ENCODE measurements at places on chromosomes 7 and 10.

DNA sequence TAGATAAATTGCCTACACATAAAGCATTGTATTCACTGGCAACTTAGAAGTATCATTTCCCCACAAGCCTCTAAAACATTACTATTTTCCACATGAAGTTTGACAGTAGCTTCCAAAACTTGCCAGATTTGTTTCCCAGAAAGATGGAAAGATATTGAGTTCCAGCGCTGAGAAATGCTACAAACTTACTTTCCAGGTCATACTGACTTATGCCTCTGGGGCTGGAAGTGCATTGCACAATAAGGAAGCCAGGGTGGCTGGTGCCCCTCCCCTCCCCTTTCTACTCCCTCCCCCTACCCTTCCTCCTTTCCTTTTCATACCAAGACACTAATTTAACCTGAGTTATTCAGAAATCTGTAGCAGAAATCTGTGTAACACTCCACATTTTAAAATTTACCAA, 212.6 kb downstream of the WDR37 start:
- DNase-seq, result no peak

DNA sequence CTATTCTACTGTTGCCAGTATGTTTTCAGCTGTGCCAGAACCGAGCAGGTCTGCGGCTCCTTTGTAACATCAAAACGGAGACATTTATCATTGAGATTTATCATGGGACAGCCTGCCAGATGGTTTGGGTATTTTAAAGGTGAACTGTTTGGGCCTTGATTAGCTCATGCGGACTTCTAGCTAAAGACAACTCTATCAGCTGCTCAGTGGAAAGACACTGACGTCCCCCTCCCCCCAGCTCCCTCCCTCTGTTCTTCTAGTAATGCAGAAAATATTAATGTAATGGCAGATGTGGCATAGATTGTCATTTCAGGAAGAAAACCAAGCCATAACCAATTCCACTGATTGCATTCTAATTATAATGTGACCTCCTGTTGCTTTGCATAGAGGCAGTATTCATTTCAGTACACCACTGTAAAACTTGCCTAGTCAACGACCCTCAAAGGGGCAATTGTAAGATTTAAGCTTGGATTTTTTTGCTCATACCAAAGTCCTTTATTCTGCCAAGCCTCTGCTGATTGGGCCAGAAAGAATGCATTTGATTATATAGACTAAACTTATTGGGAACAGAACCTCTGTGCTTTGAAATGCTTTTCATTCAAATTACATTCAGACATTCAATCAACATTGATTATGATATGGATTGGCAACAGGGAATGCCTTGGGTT, 966.8 kb downstream of the LRMDA start:
- no peak for DNase-seq

DNA sequence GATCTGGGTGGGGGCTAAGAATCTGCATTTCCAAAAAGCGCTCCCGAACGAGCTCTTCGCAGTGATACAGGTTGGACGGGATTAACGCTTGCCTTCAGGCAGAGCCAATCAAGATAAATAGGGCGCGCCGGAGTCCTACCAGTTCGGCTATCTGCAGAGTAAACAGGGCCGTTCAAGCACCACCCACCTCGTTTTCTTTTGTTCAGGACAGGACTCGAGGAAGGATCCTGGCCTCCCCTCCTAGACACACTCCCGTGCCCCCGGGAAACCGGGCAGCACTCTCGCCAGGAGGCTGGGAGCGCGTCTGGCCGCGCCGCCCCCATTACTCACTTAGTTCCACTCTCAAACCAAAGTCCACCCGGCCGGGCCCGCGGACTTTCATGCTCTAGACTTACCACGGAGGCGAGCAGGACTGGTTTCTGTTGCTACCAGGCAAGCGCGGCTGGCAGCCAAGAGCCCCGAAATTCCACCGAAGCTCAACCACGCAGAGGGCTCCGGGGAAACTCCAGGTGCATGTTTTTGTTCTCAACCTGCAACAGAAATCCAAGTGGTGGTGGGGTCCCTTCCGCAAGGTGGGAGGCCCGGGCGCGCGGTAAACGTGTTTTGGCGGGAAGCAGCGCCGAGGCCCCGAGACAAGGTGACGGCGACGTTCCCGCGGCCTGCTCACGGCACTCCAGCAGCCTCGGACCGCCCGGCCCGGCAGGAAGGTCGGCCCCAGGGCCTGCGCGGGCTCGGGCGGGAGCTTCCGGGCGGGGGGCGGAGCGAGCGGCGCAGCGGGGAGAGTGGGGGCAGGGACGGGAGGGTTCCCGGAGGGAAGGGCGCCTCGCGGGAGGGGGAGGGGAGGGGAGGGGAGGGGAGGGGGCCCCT, 12.7 kb downstream of the HNRNPF start:
- DNase-seq, result peak; percentile 70

DNA sequence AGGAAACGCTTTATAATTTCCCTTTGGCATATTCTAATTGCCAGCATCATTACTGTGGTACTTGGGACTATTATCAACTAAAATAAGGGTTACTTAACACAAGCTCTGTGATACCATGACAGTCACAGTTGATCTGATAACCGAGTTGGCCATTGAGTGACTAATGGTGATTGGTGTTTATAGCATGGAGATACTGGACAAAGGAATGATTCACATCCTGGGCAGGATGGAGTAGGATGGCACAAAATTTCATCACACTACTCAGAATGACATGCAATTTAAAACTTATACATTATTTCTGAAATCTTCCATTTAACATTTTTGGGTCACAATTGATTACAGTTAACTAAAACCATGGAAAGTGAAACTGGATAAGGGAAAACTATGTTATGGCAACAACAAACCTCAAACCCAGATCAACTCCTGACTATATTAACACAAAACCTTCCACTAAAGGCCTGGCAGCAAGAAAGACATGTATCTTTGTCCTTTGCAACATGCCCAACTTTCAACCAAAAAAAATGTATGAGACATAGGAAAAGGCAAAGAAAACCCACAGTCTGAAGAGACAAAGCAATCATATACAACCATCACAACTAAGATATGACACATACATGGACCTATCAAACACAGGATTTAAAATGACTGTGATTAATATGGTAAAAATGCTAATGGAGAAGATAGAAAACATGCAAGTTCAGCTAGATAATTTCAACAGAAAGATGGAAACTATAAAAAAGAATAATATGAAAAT, 208.5 kb upstream of the NRP1 start:
- no peak for DNase-seq

DNA sequence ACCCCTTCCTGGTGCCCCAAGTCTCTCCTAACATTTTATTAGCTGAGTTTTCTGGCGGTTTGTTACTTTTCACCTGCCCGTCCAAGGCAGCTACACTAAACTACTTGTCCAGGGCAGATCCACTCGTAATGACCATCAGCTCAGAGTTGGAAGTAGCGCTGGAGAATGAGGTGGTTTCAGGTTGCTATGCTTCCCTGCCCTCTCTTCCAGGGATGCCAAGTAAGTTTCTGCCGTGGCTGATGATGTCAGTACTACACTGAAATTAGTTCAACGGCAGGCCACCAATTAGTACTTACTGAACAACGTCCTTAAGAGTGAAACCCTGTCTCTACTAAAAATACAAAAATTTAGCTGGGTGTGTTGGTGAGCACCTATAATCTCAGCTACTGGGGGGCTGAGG, 55.2 kb downstream of the DIP2C start:
- no peak for DNase-seq

- no peak for DNase-seq
These were observed 136.0 kb downstream of the RAPGEF5 start for GRCh38 chr7:22220941-22221340.

- DNase-seq, result no peak
These were observed 1.2 kb upstream of the ABCF2 start for GRCh38 chr7:151228024-151228866.

- no peak for DNase-seq
These were observed 237.0 kb upstream of the SEMA3C start for GRCh38 chr7:81155654-81156373.
